ENCODE measurements at places on chromosomes 13 and 19.

- DNase-seq = no peak
Measured at GRCh38 chr19:55525289-55526101, 11.4 kb downstream of the SBK2 start.

GRCh38 chr13:73038064-73038463 lies 20.7 kb upstream of the KLF5 start:
- DNase-seq = no peak

GRCh38 chr13:94053986-94054593 lies 425.4 kb downstream of the DCT start:
- no peak for DNase-seq

GRCh38 chr13:23806874-23807526 lies 82.2 kb downstream of the MIPEP start:
- no peak for DNase-seq

DNA sequence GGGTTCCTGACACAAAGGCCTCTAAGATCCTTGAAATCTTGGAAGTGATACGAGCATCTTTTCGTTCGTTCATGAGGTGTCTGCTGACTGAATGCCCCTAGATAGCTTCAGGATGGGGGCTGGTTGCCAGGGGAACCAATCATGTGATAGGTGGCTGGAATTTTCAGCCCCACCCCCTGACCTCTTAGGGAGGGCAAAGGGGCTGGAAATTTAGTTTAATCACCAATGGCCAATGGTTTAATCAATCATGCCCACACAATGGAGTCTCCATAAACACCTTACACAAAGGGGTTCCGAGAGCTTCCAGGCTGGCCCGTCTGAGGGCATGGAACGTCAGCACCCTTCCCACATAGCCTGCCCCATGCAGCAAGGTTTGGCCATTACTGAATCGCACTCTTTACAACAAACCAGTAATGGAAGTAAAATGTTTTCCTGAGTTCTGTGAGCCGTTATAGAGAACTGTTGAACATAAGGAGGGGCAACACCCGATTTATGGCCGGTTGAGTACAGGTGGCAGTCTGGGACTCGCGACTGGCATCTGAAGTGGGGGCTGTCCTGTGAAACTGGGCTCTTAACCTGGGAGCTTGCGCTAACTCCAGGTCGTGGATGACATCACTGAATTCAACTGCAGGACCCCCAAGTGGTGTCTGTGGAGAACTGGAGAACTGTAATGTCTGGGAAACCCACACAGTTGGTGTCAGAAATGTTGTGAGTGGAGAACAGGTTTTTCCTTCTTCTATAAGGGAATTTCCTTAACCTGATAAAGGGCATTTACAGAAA lies 25.6 kb downstream of the MLLT1 start:
- no peak for DNase-seq

DNA sequence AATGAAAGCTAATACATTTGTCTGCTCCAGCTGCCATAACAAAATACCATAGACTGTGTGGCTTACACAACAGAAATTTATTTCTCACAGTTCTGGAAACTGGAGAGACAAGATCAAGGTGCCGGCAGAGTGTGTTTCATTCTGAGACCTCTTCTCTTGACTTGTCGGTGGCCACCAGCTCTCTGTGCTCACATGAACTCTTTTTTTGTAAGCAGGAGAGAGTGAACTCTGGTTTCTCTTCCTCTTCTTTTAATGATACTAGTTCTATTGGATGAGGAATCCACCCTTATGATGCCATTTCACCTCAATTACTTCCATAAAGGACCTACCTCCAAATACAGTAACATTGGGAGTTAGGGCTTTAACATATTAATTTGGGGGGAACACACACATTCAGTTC lies 11.7 kb downstream of the KCTD12 start:
- DNase-seq = no peak

GRCh38 chr19:623974-624373 lies 9.4 kb downstream of the POLRMT start:
- peak; percentile 42 for DNase-seq

DNA sequence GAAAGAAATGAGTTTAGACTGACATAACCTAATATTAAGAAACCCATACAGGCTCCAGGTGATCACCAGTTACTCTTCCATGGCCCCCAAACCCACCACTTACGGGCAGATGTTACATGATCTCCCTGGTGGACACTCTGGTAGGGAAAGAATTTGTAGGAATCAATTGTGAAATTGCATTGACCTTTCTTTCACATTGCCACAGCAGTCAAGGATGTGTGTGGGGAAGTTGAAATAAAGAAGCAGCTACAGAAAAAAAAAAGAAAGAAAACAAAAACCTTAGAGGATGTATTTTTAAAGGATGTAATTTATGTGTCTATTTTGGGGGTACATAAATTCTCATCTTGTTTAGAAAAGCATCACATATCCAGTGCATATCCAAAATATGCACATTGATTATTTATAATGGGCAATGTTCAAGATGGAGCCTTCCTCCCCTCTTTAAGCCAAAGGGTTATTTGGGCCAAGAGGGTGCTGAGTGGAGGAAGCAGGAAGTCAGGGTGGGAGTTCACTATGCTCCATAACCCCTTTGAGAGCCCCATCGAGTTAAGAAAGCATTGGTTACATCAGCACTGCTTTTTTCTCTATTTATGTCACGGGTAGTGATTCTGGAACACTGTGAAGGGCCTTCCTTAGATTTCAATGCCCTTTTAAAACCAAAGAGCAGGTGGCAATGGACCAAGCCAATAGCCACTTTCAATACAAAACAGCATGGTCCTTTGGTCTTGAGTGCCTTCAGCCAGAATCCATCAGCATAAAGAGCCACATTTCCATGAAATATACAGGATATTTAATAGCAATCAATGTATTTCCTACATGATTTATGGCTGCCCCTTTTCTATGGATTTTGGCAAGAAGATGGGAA lies 169.6 kb downstream of the LACC1 start:
- DNase-seq = no peak

DNA sequence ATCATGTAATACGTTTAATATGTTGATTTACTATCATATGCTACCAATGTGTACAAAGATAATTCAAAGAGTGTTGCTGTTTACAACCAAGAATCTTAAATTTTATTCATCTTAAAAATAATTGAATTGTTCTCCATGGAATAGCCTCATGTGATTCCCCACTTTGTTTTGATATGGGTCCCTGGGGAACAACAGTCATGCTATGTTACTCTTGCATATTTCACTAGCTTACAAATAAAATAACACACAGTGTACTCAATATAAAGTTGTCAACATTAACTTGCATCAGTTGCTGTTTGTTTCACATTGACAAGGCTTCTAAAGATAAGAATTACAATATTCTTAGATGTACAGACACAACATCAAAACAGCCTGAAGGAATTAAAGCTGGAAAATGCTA lies 2.3 kb downstream of the ENOX1 start:
- no peak for DNase-seq

DNA sequence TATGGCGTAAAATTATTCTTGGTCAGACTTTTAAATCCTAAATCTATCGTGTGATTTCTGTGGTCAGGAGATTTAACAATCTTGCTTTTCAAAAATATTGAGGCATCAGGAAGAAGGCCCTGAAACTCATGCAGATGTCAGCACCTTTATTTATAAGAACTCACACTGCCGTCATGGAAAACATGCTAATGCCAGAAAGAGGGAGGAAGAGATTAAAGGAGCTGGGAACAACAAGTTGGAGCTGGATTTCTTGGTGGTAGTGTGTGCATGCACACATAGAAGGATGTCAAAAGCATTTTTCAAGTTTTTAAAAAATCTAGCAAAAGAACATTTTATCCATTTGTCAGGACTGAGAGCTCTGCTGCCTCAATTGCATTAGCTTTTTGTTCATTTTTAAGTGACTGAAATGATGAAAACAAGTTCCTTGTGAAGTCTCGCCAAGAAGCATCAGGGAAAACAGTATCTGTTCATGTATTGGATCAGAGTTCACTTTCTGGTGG lies 342.5 kb downstream of the SPRY2 start:
- DNase-seq = no peak

DNA sequence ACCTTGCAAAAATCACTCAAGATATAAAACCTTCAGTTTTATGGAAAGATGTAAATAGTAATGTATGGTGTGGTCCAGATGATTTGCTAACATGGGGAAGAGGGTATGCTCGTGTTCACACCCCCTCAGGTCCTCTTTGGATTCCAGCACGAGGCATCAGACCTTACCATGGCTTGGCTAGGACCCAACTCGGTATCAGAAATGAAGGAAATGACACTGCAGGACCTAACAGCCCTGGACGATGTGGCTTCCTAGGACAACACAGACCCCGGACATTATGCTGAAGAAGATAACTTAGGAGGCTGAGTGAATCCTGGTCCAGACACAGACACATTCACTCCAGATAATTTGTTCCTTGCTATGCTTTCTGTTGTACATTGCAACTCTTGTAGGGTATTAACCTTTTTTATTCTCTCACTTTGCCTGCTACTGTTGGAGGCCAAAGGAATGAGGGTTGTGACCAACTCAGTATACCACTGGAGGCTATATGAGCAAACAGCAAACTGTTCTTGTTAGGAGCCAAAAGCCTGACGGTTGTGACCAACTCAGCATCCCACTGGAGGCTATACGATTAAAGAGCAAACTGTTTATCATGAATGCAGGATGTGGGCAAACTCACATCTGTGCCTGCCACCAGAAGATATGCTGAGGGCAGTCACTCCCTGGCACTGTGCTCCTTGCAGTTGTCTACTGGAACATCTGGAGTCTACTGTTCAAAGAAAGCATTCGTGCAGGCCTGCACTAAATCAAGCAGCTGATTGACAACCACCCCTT lies 121.7 kb downstream of the ZNF429 start:
- DNase-seq = no peak

DNA sequence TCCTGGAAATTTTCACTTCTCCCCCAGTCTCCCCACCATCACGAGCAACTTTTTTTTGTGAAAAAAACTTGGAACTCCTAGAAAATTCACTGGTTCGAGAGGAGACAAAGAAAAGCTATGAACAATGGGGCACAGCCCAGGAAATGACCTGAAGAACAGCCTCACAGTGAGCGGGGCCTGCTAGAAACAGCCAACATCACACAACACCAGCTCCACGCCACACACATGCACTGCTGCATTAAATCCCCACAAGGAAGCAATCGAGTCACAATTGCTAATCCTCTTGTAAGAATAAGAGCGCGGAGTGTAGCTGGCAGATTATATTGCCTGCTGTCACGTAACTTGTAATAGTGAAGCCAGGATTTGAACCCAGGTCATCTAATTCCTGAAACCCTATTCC lies 48.8 kb downstream of the SLC7A1 start:
- no peak for DNase-seq

- DNase-seq = no peak
Measured at GRCh38 chr13:42924344-42924743, 67.7 kb downstream of the EPSTI1 start.

- peak; percentile 95 for DNase-seq
Measured at GRCh38 chr13:108463340-108463739, 166.1 kb upstream of the MYO16 start.

GRCh38 chr13:93151277-93151676 lies 75.3 kb upstream of the GPC6 start:
- DNase-seq = peak; percentile 95

- no peak for DNase-seq
Measured at GRCh38 chr13:53090461-53090860, 61.8 kb downstream of the OLFM4 start.

DNA sequence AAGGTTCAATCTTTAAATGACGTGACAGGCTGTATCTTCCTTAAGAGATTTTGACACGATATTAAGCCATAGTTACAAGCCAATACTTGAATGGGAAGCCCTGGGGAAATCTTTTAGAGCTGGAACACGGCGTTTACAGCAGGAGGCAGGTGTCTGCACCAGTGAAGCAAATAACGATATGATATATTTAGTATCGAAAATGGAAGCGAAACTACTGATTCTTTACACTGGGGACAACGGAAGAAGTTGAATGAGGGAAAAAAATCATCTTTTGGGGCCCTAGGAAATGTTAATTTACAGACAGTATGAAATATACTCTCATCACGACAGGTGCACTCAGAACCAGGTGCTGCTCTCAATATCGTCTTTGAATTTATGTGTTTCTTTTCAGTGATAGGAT lies 793.9 kb upstream of the PCDH20 start:
- DNase-seq = no peak

DNA sequence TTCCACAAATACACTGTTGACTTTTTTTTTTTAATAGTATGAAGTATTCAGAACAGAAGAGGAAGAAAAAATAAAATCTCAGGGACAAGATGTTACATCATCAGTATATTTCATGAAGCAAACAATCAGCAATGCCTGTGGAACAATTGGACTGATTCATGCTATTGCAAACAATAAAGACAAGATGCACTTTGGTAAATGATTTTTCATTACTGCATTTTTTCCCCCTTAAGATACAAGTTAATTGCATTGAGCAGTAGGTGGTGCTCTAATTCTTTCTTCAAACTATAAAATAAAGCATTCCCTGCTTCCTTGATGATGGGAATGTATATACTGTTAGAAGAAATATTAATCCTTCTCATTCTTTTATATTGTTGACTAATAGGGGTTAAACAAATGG lies 17.1 kb downstream of the UCHL3 start:
- DNase-seq = peak; percentile 47

DNA sequence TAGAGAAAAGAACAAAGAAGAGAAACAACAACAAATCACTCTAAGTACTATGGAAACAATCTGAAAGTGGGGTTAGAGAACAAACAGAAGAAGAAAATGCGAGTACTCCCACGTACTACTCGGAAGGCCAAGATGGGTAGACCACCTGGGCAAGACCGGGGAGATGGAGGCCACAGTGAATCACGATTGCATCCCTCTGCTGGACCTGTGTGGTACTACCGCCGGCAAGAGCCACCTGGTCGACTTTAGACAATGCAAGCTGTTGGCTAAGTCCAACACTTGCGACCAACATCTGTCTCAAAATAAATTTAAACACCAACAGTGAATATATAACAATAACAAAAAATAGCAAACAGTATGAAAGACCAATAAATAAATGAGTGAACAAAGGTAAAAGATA lies 45.5 kb upstream of the ZNF91 start:
- no peak for DNase-seq

- no peak for DNase-seq
Measured at GRCh38 chr13:80599765-80600164, 258.8 kb upstream of the SPRY2 start.

DNA sequence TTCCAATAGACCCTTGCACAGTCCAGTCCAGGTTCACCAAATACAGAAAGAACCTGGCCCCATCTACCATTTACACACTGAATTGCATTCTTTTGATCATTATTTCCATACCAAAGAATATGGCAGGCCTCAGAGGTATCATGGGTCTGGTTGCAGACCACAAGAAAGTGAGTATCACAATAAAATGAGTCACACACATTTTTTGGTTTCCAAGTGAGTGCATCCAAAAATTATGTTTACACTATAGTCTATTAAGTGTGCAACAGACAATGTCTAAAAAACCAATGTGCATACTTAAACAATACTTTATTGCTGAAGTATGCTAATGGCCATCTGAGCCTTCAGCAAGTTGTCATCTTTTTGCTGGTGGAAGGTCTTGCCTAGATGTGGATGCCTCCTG lies 105.3 kb downstream of the SPACA7 start:
- no peak for DNase-seq
